ENCODE measurements at places on chromosomes 12 and 14.

GRCh38 chr12:3034067-3034750 lies 43.0 kb upstream of the TSPAN9 start:
- DNase-seq, result peak; percentile 16

DNA sequence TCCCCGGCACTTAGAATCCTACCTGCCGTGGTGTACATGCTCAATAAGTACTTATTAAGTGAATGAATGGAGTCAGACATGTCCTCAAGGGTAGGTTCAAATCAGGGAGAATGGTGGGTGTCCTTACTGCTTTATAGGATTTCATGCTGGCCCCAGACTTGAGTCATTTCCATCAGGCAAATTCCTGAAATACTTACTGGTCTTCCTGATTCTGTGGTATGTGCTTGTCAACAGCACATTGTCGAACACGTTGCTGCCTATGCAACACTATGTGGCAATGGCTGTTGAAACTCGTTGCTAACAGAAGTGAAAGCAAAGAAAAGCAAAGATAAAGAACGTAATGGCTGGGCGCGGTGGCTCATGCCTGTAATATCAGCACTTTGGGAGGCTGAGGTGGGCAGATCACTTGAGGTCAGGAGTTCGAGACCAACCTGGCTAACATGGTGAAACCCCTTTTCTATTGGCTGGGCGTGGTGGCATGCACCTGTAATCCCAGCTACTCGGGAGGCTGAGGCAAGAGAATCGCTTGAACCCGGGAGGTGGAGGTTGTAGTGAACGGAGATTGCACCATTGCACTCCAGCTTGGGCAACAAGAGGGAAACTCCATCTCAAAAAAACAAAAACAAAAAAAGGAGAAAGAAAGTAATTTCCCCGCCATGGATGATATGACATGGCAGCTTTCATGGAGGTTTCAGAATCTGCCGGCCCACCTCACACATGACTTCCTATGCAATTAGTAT lies 214.9 kb downstream of the ZFP36L1 start:
- no peak for DNase-seq

DNA sequence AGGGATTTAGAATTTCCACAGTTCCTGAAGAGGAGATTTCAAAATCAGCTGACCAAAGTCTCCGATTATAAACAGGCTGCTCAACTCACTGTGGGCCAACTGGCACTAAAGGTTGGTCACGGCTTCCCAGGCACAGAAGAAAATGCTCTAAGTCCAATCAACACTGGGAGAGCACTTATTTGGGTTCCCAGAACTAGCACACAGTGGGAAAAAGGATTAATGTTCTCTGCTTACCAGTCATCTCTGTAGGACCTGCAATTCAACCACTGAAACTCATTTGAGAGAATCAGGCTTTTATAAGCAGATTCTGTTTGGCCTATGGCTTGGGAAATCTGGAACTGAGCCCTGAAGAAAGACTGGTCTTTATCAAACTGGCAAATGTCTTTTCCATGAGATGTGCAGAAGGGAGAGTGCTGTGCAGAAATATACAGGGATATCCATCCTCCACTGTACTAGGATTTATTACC lies 49.4 kb downstream of the ABCC9 start:
- DNase-seq, result no peak

GRCh38 chr14:81485372-81485771 lies 48.3 kb downstream of the SEL1L start:
- DNase-seq, result no peak

- DNase-seq, result peak; percentile 73
Observed at GRCh38 chr14:38405851-38406635, 150.2 kb upstream of the CLEC14A start.

GRCh38 chr14:36657399-36658122 lies 4.1 kb upstream of the PAX9 start:
- no peak for DNase-seq

DNA sequence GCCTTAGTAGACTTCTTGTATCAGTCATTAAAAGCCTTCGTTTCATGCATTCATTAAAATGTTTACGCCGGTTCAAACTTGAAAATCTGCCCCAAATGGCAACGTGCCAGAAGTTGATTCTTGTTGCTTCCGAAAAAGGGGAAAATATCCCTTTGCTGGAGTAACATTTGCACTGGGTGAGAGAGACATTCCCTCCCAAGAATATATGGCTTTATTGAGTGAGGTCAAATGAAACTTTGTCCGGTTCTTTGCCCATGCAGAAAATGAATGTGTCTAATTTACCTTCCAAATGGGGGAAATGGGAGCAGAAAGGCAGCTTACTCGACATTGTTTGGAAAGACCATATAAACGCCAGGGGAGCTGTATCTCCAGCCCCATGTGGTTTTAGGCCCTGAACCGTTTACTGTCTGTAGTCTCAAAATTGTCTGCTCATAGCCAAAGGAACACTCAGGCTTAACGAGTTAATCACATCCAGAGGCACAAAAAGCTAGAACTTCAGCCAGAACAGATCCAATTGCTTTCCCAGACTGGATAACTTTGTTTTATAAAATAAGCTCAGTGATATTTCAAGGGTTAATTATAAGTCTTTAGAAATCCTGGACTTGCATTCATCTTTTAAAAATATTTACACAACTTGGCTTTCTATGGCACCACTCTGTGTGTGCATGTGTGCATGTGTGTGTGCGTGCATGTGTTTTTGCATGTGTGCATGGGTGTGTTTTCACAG lies 2.9 kb upstream of the EMP1 start:
- no peak for DNase-seq

DNA sequence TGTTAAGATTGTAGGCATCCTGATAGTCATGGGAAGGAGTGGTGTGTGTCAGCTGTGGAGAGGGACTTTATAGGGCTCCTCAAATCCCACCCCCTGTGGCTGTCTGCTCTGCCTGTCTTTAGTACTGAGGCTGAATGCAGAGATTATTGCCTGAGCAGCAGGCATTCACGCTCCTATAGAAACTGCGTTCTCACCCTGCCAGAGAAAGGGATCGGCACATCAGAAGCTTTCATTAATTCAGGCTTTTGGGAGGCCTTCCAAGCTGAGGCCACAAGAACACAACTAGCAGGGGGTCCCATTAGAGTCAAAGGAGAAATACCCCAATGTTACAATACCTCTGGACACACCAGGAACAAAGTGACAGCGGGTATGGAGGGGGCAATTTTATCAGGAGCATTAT lies 12.6 kb downstream of the KCNK10 start:
- DNase-seq, result no peak

GRCh38 chr12:52741375-52742195 lies 35.6 kb downstream of the KRT76 start:
- DNase-seq, result no peak

DNA sequence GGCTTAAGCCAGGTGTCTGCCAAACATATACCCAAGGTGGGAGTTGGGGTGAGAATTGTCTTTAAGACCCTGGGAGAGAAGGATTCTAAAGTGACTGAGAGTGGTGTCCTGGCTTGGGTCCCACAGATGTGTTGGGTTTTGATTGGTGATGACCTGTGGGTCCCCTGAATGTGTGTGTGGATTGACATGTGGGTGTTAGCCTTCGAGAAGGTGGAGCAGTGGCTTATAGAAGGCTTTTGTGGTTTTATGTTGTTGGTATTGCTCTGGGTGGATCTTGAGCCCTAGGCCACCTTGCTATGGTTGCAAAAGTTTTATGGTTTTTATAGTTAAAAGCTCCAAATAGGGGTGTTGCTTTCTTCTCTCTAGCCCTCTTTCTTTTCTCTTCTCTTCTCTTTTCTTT lies 29.7 kb downstream of the PLEKHG3 start:
- no peak for DNase-seq

- DNase-seq, result no peak
Observed at GRCh38 chr12:121166356-121166755, 33.7 kb downstream of the P2RX7 start.

GRCh38 chr14:52876806-52877205 lies 74.0 kb downstream of the FERMT2 start:
- DNase-seq, result no peak

GRCh38 chr12:44558340-44559100 lies 317.6 kb downstream of the NELL2 start:
- no peak for DNase-seq

DNA sequence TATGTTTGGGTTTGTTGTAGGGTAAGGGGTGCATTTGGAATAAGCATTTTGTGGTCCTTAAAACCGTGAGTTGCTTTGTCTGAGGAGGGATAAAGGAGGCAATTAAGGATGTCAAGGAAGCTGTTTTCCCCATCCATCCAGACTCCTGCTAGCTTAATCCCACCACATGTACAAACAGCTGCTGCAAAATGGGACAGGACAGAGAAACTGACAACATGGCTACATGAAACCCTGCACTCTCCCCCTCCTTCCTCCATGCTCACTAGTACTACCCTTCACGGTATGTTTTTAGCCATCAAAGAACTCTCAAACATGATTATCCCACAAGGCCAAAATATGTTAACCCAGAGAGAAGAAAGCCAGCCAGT lies 20.6 kb downstream of the ST8SIA1 start:
- DNase-seq, result no peak

GRCh38 chr14:28676479-28676878 lies 90.1 kb upstream of the FOXG1 start:
- DNase-seq, result no peak

GRCh38 chr12:89494411-89495231 lies 30.0 kb downstream of the GALNT4 start:
- no peak for DNase-seq

GRCh38 chr14:99239661-99240092 lies 32.3 kb downstream of the BCL11B start:
- no peak for DNase-seq

DNA sequence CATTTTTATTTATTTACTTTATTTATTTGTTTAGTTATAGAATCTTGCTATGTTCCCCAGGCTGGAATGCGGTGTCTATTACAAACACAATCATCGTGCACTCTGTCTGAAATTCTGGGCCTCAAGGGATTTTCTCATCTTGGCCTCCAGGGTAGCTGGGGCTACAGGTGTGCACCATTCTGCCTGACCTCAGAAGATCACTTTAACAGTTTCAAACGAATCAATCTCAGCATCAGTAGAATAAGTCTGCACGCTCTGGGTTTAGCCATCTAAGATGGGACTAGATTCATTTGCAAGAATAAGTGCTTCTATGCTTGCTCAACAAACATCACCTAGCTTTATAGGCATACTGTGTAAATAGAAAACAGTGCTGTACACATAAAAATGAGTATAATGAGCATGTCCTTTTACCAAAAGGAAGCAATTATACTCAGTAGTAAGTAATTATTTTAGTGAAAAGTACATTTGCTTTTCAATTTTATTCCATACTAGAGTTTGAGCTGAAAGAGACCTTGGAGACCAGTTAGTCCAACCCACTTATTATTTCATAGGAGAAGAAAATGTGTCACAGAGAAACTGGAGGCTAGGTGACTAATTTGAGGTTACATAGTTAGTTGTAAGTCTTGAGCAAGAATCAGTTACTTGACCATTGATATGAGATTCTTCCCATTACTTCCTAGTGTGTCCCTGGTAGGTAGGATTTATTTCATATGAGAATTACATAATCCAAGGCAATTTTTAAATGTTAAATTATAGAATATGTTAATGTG lies 456.5 kb upstream of the LMO3 start:
- DNase-seq, result peak; percentile 63

- no peak for DNase-seq
Observed at GRCh38 chr14:26766726-26767125, 168.9 kb upstream of the NOVA1 start.

- no peak for DNase-seq
Observed at GRCh38 chr12:5516371-5517241, 84.7 kb downstream of the NTF3 start.

DNA sequence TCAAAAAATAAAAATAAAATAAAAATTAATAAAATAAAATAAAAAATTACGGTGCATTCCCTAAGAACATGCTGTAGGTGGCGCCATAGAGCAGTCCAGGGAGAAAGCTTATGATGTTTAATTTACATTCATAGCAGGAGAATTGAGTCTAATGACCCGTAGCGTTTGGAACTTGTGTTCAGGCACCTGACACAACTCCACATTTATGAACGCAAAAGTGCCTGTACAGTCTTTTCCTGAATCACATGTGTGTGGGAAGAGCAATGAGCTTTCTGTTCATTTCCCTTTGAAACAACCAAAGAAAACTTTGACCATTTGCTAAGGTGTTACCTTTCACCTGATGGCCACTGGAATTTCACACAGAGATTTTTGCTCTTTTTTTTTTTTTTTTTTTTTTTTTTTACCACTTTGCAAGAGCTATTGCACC lies 60.6 kb upstream of the KCNA1 start:
- DNase-seq, result peak; percentile 61

GRCh38 chr12:14845350-14845750 lies 2.0 kb upstream of the ART4 start:
- peak; percentile 61 for DNase-seq

GRCh38 chr14:69012256-69012953 lies 33.3 kb upstream of the ACTN1 start:
- no peak for DNase-seq

- DNase-seq, result no peak
Observed at GRCh38 chr12:65603438-65604351, 220.6 kb upstream of the HMGA2 start.
